NCI-H1105 treated with DMSO at 0.1 percent for 48 hours (cell line): ENCODE measurements at places on chromosomes 16 and 17.

DNA sequence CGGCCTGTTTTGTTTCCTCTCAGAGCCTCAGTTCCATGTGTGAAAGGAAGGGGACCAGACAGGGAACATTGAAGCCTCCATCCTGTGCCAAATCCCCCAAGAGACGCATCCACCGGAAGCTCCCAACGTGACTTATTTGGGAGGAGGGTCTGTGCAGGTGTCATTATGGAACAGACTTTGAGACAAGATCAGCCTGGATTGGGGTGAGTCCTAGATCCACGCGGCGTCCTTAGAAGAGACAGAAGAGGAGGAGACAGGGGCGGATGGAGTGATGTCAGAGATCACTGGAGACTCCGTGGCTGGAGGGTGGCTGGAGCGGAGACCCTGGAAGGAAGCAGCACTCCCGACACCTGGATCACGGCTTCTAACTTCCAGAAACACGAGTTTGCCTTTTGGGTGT lies 80.0 kb downstream of the KLHDC4 start:
- DNase-seq, result no peak

DNA sequence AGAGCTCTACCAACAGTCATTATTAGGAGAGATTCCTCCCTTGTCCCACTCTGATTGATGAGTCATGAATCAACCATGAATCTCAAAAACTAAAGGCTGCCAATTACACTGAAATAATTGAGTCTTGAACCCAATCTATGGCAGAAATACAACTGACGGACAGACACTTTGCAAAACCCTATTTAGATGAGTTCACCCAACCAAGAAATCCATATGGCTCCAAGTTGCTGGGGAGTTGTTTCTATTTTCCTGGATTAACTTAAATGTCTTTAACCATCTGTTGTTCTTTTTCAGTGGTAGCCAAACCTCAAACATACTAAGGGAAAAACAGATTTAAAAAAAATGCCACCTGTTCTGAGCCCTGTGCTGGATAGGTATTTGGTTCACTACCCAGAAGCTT lies 151.0 kb downstream of the SHISA9 start:
- no peak for DNase-seq

DNA sequence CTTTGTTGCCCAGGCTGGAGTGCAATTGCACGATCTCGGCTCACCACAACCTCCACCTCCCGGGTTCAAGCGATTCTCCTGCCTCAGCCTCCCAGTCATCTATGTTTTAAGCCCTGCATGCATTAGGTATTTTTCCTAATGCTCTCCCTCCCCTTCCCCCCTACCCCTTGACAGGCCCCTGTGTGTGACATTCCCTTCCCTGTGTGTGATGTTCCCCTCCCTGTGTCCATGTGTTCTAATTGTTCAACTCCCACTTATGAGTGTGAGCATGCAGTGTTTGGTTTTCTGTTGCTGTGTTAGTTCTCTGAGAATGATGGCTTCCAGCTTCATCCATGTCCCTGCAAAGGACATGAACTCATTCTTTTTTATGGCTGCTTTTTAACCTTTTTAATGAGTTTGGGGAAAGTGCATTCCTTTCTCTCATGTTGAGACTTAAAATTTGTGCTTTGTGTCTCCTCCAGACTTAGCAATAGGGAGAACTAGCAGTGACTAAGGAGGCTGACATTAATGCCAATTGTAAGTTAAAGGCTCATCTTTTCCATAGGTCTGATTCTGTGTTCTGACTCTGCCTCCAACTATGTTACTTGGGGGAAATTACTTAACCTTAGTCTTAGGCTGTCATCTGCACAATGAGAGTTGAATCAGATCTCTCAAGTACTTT lies 17.7 kb upstream of the PHAF1 start:
- no peak for DNase-seq

DNA sequence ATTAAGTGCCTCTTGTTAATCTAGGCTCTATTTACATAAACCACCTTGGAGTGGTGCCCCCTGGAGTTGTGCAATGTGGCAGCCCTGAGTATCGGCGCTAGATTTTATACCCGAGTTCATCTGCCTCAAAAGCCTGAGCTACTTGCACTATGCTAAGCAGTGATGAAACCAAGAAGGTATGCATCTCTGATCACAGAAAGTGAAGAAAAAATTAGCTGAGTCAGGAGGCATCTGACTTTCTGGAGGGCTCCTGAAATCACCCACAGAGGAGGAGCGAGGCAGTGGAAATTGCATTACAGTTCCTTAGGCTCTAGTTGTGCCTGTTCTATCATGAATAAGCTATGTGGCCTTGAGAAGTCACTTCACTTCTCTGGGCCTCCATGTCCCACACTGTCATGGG lies 80.3 kb upstream of the PSMD7 start:
- no peak for DNase-seq

- DNase-seq, result no peak
These were observed 615.6 kb upstream of the SOX9 start for GRCh38 chr17:71505200-71505599.

GRCh38 chr16:85220125-85220839 lies 108.0 kb upstream of the CIBAR2 start:
- peak; percentile 95 for DNase-seq

DNA sequence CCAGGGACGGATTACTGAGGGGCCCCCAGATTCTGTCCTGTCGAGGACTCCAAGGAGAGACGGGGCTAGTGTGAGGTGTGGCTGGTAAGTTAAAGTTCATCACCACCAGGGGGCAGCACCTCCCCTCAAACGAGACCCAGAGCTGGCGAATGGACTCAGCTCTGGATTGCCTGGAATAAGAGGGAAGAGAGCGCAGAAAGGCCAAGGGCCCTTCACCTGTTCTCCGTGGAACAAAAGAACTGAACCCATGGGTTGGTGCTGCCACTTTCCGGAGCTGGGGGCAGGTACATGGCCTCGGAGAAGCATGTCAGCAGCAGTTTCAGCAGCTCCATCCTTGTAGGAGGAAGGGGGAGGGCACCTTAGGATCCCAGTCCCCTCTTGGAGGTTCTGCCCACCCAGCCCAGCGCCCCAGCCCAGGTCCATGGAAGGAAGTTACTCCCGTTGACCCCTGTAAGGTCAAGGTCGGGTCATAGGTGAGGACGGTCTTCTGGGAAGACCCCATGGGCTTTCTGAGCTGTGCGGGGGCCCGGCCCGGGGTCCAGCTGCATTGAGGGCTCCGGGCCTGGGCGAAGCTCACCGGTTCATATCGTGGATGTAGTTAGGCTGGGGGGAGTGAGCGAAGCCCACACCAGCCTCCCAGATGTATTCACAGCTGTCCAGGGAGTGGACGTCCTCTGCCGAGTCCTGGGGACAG lies 10.8 kb downstream of the HID1 start:
- peak; percentile 66 for DNase-seq
